ENCODE measurements at places on chromosomes 3 and 15. TPM values are rescaled to one million over a fixed set of nuclear protein-coding genes. Genes with fewer than 3 reads are reported as not detected.

Gene SMCO1
- not detected for total RNA-seq

Gene TRAK1
- total RNA-seq, result 21.5 TPM

Gene GPR171
- total RNA-seq, result not detected

Gene CLDN16
- total RNA-seq, result not detected

Gene KLHL40
- not detected for total RNA-seq

Gene DNASE1L3
- not detected for total RNA-seq

Gene SLC7A14
- under 0.01 TPM for total RNA-seq

Gene LRRK1
- 9.8 TPM for total RNA-seq

Gene CHAC1
- total RNA-seq, result 63.6 TPM

Gene SNX22
- 0.40 TPM for total RNA-seq

Gene SERPINI1
- 1.6 TPM for total RNA-seq

Gene CAMK2N2
- not detected for total RNA-seq

Gene EAF2
- total RNA-seq, result 1.6 TPM

Gene TM4SF18
- 2.2 TPM for total RNA-seq

Gene DGKG
- not detected for total RNA-seq

Gene FEZF2
- total RNA-seq, result not detected

Gene POPDC2
- 0.13 TPM for total RNA-seq

Gene GOLGA6B
- not detected for total RNA-seq

Gene RETNLB
- not detected for total RNA-seq

Gene BSN
- total RNA-seq, result 0.08 TPM

Gene SLC38A3
- total RNA-seq, result 0.40 TPM

Gene AMOTL2
- total RNA-seq, result 49.0 TPM

Gene FAM227B
- 3.2 TPM for total RNA-seq

Gene CYP11A1
- not detected for total RNA-seq

Gene PLSCR2
- total RNA-seq, result not detected

Gene GOLGA8R
- total RNA-seq, result 0.08 TPM

Gene TAGLN3
- total RNA-seq, result not detected

Gene CCR5
- not detected for total RNA-seq

Gene POLQ
- 1.1 TPM for total RNA-seq

Gene LRRC58
- total RNA-seq, result 19.3 TPM

Gene PLOD2
- 99.2 TPM for total RNA-seq

Gene MNS1
- 4.1 TPM for total RNA-seq

Gene GP5
- total RNA-seq, result 0.24 TPM

Gene THRB
- 2.8 TPM for total RNA-seq

Gene CHRD
- total RNA-seq, result 0.52 TPM

Gene GOLGA6D
- total RNA-seq, result not detected

Gene TMPRSS7
- not detected for total RNA-seq

Gene ANKRD63
- not detected for total RNA-seq

Gene CCDC9B
- total RNA-seq, result 3.0 TPM

Gene BCL2A1
- total RNA-seq, result 2.6 TPM

Gene GPD1L
- total RNA-seq, result 14.9 TPM

Gene SNRPN
- total RNA-seq, result 111 TPM

Gene CD96
- 0.13 TPM for total RNA-seq

Gene HIGD1A
- total RNA-seq, result 78.2 TPM

Gene ITGA11
- 2.0 TPM for total RNA-seq

Gene LEKR1
- 0.24 TPM for total RNA-seq

Gene TM4SF4
- total RNA-seq, result not detected

Gene IL17RE
- total RNA-seq, result 0.88 TPM

All from epithelial cell of alveolus of lung (primary cell).